ENCODE measurements at places on chromosomes 6 and 20.

DNA sequence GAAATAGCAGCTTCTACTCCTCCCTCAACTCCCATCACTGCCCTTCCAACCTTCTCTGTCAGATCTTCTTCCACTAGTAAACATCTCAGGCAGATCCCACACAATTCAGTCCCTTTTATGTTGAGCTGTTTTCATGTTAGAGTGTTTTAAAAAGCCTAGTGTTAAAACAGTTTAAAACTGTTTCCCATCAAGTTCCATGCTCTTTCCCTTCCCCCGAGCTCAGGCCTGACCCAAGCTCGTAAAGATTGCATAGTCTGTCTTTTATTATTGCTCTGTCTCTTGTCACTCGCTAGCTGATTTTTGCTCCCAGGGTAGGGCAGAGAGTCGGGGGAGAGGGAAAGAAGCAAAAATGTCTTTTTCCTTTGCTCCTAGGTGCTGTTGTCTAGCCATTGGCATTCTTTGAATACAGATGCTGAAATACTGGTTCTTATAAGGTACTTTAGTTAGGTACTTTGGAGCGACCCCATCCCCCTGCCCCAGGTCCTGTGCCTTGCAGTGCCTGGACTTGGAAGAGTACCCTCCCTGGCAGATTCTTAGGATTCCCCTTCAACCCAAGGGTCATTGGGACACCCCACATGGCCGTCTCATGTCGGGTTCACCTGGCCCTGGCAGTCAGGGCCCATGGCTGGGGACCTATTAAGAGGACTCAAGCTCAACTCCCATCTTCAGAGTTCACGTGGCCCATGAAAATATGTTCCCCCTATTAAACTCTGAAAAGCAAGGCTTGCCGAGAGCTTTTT lies 101.2 kb upstream of the ARMC2 start:
- no peak for DNase-seq

- DNase-seq, result no peak
Observed at GRCh38 chr6:72975352-72975752, 249.9 kb downstream of the KHDC1L start.

- DNase-seq, result no peak
Observed at GRCh38 chr20:34888468-34888867, 12.1 kb downstream of the ACSS2 start.

DNA sequence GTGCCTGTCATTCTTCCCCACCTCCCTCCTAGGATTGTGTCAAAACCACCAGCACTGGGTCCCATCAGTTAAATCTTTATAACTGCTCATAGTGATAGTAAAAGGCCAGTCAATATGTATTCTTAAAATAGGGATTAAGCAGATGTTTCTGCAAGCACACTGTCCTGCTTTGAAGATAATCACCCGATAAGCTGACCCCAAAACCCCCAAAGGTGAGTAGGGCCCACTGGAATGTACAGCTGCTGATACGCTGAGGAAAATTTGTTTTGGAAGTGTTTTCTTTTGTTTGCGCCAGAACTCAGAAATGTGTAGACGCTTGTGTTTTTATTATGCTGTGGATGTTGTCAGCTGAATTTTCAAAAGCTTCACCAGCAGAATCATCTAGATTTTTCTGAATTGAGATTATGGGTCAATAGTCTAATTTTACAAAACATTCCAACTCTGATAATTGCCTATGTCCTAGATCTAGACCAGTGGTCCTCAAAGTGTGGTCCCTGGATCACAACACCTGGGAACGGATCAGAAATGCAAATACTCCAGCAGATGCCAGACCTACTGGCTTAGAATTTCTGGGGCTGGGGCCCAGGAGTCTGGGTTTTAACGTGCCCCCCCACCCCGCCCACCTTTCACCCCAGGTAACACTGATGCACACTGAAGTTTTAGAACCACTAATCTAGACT lies 11.4 kb downstream of the BFSP1 start:
- DNase-seq, result no peak

GRCh38 chr6:6875818-6876470 lies 231.8 kb upstream of the RREB1 start:
- no peak for DNase-seq

DNA sequence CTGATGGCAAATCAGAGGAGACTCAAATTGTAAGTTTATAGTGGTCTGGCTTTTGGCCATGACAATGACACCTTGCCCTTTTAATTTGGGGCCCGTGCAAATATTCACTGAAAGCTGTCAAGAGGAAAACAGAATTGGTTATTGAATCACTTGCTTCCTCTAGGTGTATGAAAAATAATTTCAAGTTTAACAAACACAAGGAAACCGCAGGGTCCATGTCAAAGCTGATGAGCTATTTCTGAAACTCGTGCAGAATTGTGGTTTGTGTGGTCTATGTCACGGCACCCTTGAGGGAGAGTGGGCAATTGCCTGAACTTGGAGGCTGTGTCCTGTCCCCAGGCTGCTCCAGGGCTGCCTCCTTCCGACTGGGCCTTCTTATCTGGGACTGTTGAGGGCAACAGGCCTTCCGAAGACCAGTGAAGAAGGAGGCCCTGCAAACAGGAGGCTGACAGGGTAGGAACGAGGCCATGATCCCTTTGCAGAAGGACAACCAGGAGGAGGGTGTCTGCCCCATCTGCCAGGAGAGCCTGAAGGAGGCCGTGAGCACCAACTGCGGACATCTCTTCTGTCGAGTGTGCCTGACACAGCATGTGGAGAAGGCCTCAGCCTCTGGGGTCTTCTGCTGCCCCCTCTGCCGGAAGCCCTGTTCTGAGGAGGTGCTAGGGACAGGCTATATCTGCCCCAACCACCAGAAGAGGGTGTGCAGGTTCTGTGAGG lies 788 bp downstream of the TRIM40 start:
- no peak for DNase-seq

- DNase-seq, result peak; percentile 82
Observed at GRCh38 chr6:31541059-31541657, 645 bp downstream of the DDX39B start.

DNA sequence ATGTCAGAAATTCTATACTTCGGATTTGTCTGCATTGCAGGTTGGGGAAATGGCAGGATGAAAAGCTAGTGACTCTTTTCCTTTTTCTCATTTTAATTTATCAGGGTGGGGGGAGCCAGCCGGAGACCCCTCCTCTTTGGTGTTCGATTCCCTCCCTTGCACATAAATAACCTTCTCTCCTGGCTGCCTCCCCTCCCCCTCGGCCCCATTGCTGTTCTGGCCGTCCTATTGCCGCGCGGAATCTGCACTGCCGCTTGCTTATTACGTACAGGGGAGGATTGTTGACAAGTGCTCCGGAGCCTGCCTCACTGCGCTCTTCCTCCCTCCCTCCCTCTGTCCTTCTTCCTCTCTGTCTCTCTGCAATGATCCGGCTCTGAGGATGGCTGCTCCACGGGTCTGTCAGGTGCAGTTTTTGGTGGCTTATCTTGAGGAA lies 154.7 kb downstream of the JARID2 start:
- no peak for DNase-seq

- DNase-seq, result no peak
Observed at GRCh38 chr6:133683308-133683580, 205.7 kb upstream of the TCF21 start.

DNA sequence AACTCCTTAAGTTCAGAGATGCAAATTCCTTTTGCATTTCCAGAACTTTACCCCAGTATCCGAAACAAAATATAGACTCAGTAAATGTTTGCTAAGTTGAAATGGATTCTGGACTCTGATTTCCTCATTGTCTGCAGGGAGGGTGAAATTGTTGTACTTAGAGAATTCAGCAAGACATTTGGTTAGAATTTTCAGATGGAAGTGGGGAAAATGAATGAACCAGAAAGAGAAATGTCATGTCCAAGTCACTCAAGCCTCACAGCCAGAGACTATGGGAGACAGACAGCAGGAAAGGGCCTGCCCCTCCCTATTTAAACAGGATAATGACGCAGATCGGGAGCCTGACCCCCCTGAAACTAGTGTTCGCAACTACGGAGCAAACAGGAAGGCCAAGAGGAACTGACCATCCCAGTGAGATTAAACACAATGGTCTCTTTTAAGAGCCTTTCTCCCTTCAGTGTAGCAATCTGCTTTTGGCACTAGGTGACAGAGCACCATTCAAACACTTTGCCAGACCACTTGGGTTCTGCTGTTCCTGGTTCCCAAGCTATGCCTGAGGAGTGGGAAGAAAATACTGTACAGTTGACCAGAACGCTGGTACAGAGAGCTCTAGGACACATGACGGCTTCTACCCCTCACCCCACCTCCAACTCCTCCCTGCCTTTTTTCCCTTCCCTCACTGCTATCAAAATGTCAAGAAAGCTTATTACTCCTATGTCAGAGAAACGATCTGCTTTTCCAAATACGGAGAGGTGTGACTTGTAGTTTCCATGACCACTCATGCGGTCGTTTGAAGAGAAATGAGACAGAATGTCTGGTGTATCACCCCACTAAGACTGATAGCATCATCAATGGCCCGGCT lies 13.7 kb downstream of the NEDD9 start:
- no peak for DNase-seq

DNA sequence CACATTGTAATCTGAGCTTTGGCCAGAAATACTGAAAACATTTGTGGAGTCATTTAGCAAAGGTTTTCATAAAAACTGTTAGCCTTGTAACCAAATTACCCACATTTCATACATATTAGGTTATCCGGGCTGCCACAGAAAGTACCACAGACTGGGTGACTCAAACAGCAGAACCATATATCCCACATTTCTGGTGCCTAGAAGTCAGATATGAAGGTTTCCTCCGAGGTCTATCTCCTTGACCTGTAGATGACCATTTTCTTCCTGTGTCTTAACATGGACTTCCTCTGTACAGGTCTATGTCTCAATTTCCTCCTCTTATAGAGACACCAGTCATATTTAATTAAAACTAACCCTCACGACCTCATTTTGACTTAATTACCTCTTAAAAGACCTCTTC lies 49.5 kb upstream of the SMIM28 start:
- DNase-seq, result no peak

GRCh38 chr20:45893831-45894230 lies 2.7 kb downstream of the CTSA start:
- DNase-seq, result no peak

DNA sequence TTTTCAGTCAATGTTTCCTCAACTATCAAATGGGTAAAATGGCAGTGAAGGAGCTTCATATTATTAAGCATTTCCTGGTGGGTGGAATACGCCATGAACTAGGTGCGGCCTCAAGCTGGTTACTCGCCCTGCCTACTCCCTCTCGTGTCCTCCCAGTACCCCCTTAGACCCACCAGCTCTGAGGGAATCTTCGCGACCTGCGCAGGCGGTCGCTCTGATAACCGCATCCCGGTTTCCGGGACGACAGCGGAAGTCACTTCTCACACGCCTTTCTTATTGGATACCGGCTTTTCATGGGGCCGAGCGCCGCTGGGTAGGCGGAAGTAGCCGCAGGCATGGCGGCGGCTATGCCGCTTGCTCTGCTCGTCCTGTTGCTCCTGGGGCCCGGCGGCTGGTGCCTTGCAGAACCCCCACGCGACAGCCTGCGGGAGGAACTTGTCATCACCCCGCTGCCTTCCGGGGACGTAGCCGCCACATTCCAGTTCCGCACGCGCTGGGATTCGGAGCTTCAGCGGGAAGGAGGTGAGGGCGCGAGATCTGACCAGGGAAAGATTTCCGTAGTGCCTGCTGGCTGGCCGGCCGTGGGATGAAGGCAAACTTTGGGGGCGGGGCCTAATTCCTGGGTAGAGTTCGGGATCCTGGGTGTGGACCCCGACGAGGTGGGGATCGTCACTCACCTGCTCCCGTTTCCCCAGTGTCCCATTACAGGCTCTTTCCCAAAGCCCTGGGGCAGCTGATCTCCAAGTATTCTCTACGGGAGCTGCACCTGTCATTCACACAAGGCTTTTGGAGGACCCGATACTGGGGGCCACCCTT lies at the start of gene PIGT:
Gene PIGT, plus strand, starts transcription at position 320 of the 816 bp plus-strand sequence. Its CDS starts 16 bp downstream, at position 336.
- peak; percentile 91 for DNase-seq

DNA sequence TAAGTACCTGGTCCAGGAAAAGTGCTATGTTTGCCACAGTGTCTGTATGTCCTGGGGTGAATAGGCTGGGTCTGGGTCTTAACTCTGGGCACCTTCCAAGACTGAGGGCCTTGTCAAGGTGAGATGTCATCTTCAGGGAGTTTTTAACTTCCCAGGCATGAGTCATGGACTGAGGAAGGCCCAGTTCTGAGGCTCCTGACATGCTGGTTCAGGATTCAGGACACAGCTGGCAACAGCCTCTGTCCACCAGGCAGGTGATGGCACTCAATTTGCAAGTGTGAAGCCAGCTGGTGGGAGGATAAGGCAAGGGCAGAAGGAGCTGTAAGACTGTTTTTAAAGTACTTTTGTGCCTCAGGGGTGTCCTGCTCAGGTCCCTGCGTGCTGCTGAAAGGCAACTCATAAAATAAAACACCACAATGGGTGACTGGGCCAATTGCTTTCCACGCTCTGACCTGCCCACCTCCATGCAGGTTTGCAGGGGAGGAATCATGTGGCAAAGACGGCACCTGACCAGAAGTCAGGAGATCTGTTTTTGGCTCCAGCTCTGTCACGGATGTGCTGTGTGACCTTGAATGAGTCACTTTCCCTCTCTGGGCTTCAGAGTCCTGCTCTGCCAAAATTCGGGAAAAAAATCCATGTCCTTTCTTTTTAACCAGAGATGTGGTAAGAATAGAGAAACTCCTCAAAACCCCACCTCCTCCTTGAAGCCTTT lies 4.9 kb upstream of the PACSIN1 start:
- DNase-seq, result no peak

GRCh38 chr6:90544741-90545140 lies 42.1 kb downstream of the MAP3K7 start:
- DNase-seq, result no peak

DNA sequence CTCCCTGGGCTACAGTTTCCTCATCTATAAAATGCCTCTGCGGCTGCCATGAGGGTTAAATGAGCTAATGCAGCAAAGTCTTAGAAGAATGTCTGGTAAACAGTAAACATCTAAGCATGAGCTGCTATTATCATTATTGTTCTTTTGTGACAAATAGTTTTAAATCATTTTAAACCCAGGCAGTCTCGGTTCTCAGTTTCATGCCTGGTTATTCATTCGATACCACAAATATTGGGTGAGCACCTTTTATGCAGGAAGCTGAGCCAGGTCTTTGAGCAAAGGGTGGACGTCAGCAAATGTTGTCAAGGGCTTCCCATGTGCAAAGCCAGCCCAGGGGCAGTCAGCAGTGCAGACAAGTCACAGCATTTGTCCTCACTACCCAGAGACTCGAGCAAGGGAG lies 128.7 kb downstream of the NFATC2 start:
- no peak for DNase-seq

GRCh38 chr6:142631517-142632385 lies 313.2 kb downstream of the HIVEP2 start:
- no peak for DNase-seq

DNA sequence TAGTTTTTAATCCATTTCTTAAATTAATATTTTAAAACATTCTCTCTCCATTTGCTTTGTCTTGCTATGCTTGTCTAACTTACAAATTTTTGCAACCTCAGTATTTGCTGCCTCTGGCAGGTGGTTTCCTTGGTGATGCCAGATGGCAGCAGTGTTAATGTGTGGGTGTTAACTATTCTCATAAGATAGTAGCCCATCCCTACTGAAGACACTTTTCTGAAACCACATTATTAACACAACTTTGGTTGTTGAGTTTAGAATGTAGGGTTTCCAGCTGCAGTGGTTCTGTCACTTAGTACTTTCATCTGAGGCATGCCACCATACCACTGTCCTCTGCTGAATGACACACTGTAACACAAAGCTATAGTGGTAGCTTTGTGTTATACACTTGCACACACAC lies 75.1 kb downstream of the MYO6 start:
- no peak for DNase-seq

Measured in stimulated activated naive CD4-positive, alpha-beta T cell (primary cell).